Fibroblast of lung (primary cell): ENCODE measurements at places on chromosomes 7 and 10.
A peak's percentile ranks its signal among the peaks of the same experiment; 100 is the strongest.

GRCh38 chr7:14868937-14869336, 33.6 kb downstream of the DGKB start:
- no peak overlapping the region for H3K27ac ChIP-seq
- H3K36me3 ChIP-seq: no peaks in the 10 kb centered on the region
- no peaks in the 10 kb centered on the region for H3K4me1 ChIP-seq

DNA sequence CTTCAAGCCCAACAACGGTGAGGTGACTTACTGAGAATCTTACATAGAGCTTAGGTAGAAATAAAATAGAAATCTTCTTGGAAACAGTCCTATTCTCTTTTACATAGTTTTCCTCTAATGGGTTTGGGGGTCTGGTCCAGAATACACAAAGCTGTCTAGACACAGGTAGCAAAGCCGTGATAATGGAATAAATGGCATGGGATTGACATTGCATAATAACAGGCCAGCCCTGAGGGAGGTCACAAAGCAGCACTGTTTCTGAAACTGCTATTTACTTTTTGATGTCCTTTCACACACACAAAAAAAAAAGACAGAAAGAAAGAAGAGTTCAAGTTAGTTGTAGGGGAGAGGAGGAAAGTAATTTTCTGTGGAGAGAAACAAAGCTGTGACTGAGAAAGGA, 364.8 kb upstream of the SORCS1 start:
- H3K27ac ChIP-seq: no peak overlapping the region
- H3K4me3 ChIP-seq: no peak overlapping the region
- DNase-seq: no peak
- no peaks in the 10 kb centered on the region for H3K36me3 ChIP-seq

DNA sequence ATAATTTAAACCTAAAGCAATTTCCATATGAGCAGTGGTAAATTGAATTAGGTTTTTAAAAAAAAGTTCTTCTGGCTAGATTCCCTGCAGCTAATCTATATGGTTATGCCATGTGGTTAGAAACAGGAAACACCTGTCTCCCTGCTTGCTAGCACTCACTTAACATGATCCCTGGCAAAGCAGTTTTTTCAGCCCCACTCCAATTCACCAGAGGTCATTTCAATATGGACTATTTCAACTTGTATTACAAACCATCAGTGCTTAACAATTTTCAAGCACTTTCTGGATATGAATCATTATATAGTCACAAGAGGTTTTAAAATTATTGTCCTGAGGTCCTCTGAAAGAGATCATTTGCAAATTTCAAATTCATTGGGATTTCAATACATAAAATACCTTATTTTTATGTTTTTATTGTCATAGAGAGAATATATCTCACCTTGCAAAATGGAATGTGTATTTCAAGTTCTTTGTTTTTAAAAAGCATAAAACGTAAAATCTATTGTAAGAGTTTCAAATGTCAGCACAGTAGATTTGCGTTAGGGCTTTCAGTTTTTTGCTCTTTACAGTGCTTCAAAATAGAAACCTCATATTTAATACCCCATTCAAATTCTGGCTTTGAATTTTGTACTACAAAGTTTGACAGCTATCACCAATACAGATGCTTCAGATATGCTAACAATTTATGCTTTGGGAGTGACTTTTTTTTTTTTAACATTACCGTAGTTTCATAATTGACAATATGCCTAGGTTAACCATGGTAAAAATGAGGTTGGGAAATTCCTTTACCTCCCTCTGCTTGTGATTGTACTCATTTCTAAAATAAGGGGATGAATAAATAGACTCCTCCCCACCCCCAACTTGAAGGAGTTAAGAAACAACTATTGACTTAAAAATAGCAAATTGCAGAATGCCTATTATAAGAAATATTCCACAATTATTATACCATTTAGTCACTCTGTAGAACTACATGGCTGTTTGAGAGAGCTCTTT, 117.5 kb upstream of the HGF start:
- no peak overlapping the region for H3K4me3 ChIP-seq
- no peaks in the 10 kb centered on the region for H3K27me3 ChIP-seq
- DNase-seq: peak; percentile 37
- H3K36me3 ChIP-seq: no peaks in the 10 kb centered on the region
- no peak overlapping the region for H3K27ac ChIP-seq

DNA sequence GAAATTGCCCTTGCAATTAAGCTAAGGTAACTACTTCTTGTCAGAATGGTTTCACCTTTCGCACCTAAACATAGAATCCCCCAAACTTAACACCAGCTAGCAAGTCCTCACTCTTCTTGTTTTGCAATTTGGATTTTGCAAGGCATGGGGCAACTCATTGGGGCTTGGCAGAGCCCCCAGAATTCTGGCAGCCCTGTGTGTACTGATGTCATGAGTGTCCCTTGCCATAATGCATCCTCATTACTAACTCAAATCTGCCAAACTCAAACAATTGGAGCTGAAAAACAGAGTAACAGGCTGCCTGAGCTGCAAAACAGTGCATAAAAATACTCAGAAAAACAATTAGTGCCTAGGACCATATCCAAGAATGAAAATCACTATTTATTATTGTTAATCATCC, 7.9 kb upstream of the XPNPEP1 start:
- H3K36me3 ChIP-seq: no peaks in the 10 kb centered on the region
- no peak overlapping the region for H3K27ac ChIP-seq
- no peak for DNase-seq
- no peak overlapping the region for H3K4me3 ChIP-seq
- no peaks in the 10 kb centered on the region for H3K27me3 ChIP-seq

- no peak overlapping the region for H3K4me3 ChIP-seq
- no peak for DNase-seq
- no peaks in the 10 kb centered on the region for H3K27me3 ChIP-seq
- H3K36me3 ChIP-seq: no peaks in the 10 kb centered on the region
- no peaks in the 10 kb centered on the region for H3K4me1 ChIP-seq
Observed at GRCh38 chr7:46174196-46174580, 253.1 kb upstream of the IGFBP3 start.
